Stimulated activated CD8-positive, alpha-beta memory T cell treated with anti-CD3 and anti-CD28 coated beads, Interleukin-4, amount 100 ng/mL, for 4 hours (primary cell): ENCODE measurements at places on chromosomes 13 and 19.

- no peak for DNase-seq
Observed at GRCh38 chr19:46423188-46423587, 5.5 kb downstream of the PNMA8C start.

GRCh38 chr13:21176982-21177284 is 475 bp downstream of the MRPL57 start:
- DNase-seq = no peak

DNA sequence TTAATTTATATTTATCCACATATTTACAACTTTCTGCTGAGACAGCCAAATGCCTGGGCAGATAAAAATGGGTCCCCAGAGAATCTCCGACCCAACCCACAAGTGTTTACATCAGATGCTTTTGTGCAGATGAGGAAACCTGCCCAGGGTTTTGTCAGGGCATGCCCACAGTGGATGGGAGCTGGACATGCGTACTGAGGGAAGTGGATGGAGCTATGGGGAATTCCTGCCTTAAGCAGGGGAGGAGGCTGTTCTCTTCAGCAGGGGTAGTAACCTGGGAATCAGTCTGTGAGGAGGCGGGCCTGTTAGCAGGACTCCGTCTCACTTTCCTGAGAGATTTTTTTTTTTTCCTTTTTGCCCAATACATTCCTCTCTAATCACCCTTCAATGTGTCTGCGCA is 122.9 kb downstream of the RFC3 start:
- DNase-seq = no peak

GRCh38 chr13:52707375-52707774 is 32.2 kb downstream of the CNMD start:
- DNase-seq = no peak

DNA sequence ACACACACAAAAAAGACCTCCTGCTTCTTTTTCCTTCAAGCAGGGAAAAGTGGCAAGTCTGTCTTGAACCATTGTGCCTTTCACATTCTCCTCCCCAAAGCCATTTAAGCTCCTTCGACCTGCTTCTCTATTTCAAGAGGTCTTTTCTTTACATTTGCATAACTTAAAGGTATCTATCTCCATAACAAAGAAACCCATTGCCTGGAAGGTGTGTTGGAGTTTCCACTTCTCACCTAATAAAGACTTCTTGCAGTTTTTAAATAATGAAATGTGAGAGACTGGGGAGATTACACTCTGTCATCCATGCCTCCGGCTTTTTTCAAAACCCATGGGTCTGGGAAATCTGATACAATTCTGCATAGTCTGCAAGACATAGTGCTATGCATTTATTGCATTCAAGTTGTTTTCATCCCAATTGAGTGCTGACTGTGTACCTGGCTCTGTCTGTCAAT is 41.8 kb upstream of the NBEA start:
- no peak for DNase-seq

DNA sequence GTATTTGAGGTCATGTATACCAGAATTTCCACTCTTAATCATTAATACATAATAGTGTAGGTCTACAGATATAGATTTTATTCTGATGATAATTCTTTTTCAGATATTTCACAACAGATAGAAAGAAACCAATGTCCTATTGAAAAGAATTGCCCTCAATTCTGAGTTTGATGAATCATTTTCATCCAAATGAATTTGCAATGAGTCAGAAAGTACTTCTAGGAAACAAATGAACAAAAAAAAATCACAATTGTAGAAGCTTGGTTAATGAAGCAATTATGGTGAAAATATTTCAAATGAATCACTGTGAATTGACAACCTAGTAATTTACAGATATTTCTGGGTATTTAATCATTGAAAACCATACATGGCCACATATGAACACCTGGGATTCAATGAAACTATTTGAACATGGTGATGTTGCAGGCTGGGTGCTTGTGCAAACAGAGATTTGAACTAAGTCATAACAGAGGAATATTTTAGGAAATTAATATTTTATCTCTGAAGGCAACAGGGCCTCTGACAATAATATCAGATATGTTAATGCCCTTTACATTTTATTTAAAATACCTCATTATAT is 360.9 kb downstream of the SLITRK5 start:
- no peak for DNase-seq

GRCh38 chr19:18701250-18701608 is 17.7 kb downstream of the CRTC1 start:
- DNase-seq = no peak

DNA sequence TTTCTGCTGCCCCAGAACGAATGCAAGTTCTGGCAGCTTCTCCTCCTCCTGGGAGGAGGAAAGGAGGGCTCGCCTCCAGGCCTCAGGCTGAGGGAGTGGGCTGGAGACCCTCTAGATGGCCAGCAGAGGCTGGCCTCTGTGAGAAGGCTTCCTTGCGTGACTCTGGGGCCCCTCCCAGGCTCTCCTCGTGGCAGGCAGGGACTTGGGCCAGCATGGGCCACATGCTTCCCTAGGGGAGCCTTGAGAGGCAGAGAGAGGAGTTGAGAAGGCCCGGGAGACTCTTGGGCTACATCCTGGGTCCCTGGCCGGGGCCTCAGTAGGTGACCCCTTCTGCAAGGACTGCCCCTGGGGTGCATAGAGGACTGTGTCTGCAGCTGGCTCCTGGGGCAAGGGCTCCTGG is 25.9 kb downstream of the LYL1 start:
- DNase-seq = no peak

- no peak for DNase-seq
Observed at GRCh38 chr19:6457958-6458694, 1.5 kb downstream of the SLC25A23 start.

GRCh38 chr13:83499286-83499685 is 383.0 kb downstream of the SLITRK1 start:
- DNase-seq = no peak

DNA sequence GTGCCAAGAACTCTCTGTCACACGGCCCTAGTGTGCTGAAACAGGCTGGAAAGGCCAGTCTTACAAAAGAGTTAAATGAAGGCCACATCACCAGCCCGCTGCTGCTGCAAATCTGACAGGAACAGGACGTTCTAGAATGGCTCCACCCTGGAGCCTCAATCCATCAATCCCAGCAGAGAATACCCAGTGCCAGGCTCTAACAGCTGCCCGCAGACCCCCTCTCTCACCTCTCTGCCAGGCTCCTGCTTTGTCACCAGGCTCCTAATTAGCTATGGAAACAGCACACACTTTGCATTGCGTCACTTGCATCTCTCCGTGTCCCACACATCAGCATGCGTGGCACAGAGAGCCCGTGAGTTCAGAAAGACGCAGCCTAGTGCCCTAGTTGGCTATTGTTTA is 314.1 kb downstream of the FOXO1 start:
- DNase-seq = no peak
